ENCODE measurements at places on chromosomes 4 and X. TPM values are rescaled to one million over a fixed set of nuclear protein-coding genes. Genes with fewer than 3 reads are reported as not detected.

The SERPINA7 gene
- not detected for total RNA-seq

The MAGEB10 gene
- not detected for total RNA-seq

The CT47B1 gene
- not detected for total RNA-seq

The FGF13 gene
- total RNA-seq: 0.51 TPM

The ARSJ gene
- total RNA-seq: 0.54 TPM

The MAGEA8 gene
- not detected for total RNA-seq

The SAGE1 gene
- not detected for total RNA-seq

The PAGE2B gene
- not detected for total RNA-seq

GRCh38 chrX:39866229-39866628 lies 231.5 kb downstream of the BCOR start:
- DNase-seq: no peak

DNA sequence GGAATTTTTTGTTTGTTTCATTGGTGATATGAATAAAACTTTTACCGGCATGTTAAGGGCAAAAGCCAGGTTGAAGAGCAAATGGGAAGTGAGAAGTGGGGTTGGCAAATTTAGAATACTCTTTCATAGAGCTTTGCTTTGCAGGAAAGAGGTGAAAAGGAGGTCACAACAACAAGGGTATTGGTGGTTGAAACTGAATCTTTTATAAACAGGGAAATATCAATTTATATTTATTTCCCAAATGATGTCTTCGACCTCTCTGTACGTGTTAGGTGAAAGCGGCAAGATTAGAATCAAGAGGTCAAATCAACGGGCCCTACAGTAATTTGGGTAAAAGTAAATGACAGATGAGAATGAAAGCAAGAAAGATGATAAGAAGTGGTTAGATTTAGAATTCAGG lies 3.4 kb downstream of the SMR3A start:
- DNase-seq: no peak

- no peak for DNase-seq
Observed at GRCh38 chrX:9278475-9279233, 186.2 kb upstream of the TBL1X start.

GRCh38 chr4:17810260-17811077 lies at the start of the genes DCAF16 and NCAPG:
TSS of gene DCAF16 (minus strand) at chr4:17810757. CDS start at chr4:17804141, 6,616 bp downstream.
TSS of gene NCAPG (plus strand) at chr4:17810979. CDS start at chr4:17811078, 99 bp downstream.
- peak; percentile 99 for DNase-seq

- peak; percentile 65 for DNase-seq
Observed at GRCh38 chr4:24856586-24856985, 56.3 kb downstream of the CCDC149 start.

DNA sequence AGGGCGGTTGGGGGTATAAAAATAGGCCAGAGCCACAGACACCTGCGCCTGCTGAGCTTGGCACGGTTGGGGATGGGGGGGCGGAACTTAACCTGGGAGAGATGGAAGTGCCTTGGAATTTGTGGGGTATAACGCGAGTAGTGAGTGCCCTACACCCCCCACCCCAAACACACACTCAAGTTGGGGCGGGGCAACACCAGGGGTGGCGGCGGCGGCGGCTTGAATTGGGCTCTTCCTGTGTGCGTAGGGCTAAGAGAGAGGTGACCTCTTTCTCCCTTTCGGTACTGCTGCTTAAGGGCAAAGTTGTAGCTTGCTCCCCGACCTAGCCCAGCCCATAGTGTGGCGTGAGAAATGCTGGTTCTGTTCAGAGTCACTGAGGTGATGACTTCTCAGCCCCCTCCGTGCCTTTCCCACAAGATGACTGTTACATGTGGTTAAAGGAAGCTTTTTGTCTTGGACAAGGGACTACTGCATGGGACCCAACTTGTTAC lies 839 bp downstream of the STK26 start:
- DNase-seq: peak; percentile 60

DNA sequence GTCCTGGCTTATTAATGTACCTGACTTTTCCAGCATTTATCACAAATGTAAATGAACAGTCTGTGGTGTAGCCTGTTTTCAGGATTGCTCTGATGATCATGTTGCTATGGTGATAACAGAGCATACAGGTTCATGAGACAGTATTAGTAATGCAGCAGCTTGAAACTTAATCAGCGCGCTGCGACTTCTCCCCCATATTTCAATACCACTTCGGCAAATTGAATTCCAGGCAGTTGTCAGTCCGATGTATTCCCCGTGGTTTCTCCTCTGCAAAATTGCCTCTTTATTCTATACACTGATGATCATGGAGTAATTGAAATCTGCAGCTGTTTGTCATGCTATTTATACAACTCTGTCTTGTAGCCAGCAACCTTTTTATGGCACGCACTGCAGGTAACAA lies 239.3 kb downstream of the C4orf33 start:
- DNase-seq: no peak

DNA sequence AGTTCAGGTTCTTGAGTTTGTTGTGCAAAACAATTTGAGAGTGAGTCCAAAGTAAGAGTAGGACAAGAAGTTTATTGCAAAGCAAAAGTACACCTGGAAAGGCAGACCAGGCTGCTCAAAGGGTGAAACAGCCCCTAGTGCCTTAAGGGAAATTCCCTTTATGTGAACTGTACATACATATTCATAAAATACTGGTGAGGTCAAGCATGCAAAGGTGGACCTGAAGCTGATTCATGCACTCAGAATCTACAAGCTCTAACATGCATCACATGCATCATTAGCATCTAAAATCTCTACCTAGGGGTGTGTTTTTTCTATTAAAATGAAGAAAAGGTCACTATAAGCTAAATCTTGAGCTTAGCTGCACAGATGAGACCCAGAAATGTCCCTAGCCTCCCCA lies 266.9 kb downstream of the SPATA18 start:
- no peak for DNase-seq

- no peak for DNase-seq
Observed at GRCh38 chrX:37679230-37679629, 6.4 kb upstream of the XK start.

GRCh38 chrX:136584545-136584944 lies 52.5 kb downstream of the VGLL1 start:
- no peak for DNase-seq

GRCh38 chr4:56164907-56165306 lies 216.2 kb downstream of the CEP135 start:
- no peak for DNase-seq

DNA sequence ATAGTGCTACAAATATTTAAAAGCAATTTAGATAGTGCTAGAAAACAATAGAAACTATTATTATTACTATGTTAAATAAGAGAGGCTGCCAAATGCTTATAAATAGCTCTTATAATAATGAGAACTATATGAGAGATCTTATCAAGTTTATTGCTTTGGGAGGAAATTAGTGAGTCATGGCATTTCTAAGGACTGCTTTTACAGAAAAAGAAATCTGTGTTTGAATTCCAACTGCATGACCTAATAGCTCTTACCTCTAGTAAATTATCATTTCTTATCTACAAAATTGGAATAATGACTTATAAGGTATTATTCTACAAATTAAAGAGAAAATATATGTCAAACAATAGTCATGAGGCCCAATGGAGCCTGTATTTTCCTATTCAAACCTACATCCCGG lies 177.2 kb downstream of the GABRG1 start:
- DNase-seq: no peak

DNA sequence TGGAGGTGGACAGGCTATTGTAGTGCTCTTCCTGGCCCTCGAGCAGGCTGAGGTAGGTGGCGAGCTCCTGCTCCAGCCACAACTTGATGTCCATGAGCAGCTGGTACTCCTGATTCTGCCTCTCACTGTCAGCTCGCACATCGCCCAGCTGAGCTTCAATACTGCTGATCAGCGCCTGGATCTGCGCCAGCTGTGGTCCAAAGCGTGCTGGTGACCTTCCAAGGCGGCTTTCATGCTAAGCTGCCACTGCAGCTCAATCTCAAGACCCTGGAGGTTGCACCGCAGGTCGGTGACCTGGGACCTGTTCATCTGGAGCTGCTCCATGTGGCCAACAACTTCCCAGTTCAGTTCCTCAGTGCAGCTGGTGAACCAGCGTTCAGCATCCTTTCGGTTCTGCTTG lies 31.2 kb downstream of the LRIT3 start:
- no peak for DNase-seq

DNA sequence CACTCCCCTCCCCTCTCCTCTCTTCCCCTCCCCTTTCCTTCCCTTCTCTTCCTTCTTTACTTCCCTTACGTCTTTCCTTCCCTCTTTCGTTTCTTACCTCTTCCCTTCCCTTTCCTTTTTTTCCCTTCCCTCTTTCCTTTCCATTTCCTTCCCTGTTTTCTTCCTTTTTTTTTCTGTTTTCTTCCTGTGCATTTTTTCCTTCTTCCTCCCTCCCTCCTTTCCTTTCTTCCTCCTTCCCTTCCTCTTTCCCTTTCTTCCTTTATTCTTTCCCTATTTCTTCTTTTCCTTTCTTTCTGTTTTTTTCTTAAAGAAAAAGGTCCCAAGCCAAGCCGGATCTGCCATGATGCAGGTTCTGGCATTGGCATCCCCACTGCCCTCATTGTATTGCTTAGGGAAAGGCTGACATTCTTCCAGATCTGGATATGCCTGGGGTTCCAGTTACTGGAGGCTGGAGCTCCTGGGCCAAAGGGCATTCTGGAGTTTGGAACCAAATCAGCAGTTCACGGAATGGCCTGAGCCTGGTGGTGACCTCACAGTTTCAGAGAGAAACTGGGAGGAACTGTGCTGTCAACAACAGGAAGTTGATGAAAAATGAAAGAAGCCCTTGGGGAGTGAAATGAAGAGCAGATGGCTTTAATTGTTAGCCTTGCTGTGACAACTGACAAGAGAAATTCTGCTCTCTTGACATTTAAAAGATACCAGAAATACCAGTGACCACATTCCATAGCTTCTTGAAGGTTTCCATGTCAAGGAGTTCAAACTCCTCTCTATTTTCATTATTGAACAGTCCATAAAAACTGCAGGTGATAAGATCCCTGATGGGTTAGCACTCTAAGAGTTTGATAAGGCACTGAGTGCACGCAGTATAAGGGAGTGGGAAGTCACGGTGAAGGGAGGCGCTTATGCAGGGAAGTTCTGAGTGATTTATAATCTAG lies 622.1 kb downstream of the SPRY1 start:
- peak; percentile 65 for DNase-seq

DNA sequence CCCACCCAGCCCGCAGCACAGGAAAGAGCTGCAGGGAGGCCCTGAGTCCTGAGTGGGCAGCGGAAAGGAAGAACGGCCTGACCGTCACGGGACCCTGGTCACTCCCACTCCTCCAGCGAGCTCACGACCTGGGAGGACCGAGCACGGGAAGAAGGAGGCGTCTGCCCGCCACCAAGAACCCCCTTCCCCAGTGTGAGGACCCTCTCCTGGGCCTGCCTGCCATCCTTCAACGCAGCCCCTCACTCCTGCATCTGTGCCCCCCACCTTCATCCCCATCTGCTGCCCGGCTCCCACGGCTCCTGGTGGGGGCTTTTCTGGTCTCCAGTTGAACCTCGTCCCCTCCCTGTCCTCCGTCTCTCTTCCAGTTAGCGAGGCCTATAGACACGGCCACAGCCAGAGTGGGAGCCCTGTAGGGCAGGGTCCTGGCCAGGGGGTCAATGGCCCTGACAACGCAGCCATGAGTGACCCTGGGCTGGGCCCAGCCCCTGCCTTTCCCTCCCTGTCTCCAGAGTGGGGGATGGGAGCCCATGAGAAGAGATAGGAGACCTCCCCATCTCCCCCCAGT lies 41.3 kb upstream of the MXD4 start:
- no peak for DNase-seq

GRCh38 chr4:112312610-112313239 lies 15.6 kb downstream of the ALPK1 start:
- DNase-seq: no peak

DNA sequence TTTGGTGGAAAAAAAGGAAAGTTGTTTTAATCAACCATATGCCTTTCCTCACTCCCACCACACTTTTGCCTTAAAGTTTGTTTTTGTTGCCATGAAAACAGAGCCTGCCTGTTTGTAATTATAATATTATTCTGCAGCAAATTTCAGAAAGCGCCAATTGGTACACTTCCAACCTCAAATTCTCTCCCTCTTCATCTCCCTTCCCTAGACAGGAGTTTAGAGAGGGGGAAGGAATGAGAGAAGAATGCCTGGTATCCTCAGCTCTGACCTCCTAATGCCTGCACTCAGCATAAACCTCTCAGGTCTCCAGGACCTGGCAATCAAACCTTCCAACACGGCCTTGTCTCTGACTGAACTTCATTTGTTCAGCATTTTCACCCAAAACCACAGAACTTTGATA lies 138.4 kb upstream of the HCCS start:
- DNase-seq: no peak

DNA sequence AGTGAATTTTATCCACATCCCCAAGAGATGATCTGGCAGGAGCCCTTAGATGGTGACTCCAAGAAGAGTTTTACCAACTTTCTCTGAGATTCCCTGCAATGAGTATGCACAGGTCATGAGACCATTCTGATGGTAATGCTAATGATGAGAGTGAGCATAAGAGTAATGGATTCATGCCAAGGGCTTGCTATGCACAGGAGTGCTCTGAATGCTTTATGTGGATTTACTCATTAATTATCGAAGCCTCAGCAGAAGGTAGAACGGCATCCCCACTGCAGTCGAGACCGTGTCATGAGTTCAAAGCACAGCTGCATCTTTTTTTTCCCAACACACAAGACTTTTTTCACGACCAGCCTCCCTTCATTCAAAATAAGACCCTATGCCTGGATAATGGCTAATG lies 355.0 kb downstream of the RAB28 start:
- DNase-seq: no peak

DNA sequence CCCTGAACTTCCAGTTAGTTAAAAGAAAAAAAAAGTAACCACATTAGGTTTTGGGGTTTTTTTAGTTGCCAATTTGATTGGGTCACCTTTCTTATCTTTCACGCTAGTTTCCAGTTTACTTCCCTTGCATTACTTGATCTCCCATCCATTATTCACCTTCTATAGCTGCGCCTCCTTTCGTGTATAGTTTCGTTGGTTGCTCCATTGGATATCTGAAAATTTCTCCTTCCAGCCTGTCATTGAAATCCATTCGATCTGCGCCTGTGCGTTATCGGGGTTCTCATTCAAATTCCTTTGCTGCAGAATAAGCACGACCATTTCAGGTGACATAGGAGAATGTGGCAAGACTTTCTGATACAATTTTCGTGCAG lies 764 bp downstream of the TRAPPC11 start:
- no peak for DNase-seq

- DNase-seq: no peak
Observed at GRCh38 chr4:176077561-176077960, 11.9 kb downstream of the WDR17 start.

DNA sequence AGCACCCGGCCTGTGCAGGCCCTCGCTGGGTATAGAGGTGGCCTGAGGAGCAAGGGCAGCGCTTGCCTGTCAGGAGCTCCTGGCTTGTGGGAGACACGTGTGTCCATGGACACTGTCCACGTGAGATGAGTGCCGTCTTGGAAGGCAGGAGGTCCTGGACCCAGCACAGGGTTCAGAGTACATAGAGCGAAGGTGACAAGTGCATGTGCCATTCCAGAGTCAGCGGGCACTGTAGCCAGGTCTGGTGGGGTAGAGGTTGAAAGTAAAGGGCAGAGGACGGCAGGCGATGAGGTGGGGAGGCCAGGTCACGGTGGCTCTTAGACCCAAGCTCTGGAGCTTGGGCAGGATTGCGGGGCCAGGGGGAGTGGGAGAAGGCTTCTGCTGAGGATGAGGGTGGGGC lies 28.4 kb upstream of the TADA2B start:
- no peak for DNase-seq

DNA sequence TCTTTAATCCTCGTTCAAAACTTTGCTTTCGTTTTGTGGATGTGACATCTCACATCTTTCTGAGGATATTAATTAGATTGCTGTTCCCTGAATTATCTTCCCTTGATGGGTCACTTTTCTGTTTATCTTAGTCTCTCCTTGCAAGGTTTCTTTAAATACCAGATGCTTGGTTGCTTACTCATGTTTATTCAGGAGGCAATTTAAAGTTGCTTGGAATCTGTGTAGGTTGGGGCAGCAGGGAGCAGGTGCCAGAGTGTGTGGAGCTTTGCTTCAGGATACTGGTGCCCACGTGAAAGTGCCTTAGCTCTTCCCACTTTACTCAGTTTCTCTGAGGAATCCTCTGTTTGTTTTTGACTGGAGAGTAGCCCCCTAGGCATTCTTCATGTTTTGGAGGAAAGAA lies 24.0 kb downstream of the ANAPC4 start:
- no peak for DNase-seq

All from Right ventricle myocardium inferior (tissue), 1 donor.